Caco-2 (cell line): ENCODE measurements at places on chromosomes 16 and 17. TPM values are rescaled to one million over a fixed set of nuclear protein-coding genes. Genes with fewer than 3 reads are reported as not detected.
A peak's percentile ranks its signal among the peaks of the same experiment; 100 is the strongest.

- no peak overlapping the region for H3K4me3 ChIP-seq
- no peak overlapping the region for H3K27ac ChIP-seq
- no peaks in the 10 kb centered on the region for H3K27me3 ChIP-seq
- H3K36me3 ChIP-seq = no peaks in the 10 kb centered on the region
- no peak for DNase-seq
These were observed 17.1 kb upstream of the CCR7 start for GRCh38 chr17:40582328-40582901.

DNA sequence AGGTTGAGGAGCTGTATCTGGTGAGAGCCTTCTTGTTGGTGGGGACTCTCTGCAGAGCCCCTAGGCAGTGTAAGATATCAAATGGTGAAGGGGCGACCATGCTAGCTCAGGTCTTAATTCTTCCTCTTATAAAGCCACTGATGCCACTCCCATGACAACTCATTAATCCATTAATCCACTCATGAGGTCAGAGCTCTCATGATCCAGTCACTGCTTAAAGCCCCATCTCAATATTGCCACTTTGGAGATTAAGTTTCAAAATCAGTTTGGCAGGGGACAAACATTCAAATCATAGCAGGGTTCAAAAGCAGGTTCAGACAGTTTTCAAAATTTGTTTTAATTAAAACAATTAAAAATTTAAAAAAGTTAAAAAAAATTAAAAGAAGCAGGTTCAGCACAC, 13.1 kb upstream of the SPECC1 start:
- DNase-seq = no peak
- H3K4me1 ChIP-seq = peaks cover 4% of the 10 kb centered on the region; the same call in 1 of the 2 replicates
- no peaks in the 10 kb centered on the region for H3K27me3 ChIP-seq
- no peak overlapping the region for H3K27ac ChIP-seq
- H3K36me3 ChIP-seq = no peaks in the 10 kb centered on the region

- DNase-seq = no peak
- no peaks in the 10 kb centered on the region for H3K36me3 ChIP-seq
- no peaks in the 10 kb centered on the region for H3K4me1 ChIP-seq
- no peak overlapping the region for H3K4me3 ChIP-seq
These were observed 12.8 kb upstream of the ZNF23 start for GRCh38 chr16:71474864-71475263.

DNA sequence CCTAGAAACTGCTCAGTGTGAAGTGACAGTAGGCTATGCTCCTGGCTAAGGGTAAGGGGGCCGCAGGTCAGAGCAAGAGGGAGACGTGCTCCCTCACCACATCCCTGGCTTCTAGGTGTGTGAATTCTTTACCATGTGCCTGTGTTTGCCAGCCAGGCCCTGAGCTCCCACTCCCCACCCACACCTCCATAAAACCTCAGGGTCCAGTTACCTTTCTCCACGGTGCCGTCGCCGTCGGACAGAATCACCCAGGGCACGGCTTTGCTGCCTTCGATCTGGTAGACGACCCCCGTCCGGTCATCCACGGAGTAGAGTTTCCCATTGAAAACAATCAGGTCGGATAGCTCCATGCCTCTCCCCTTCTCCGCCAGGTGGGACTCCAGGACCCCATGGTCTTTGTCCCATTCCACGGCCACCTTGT, 12.8 kb downstream of the CANT1 start:
- H3K27me3 ChIP-seq = no peaks in the 10 kb centered on the region
- no peak overlapping the region for H3K27ac ChIP-seq
- 0 out of 2 replicates have a peak, but pooled peaks cover 4% of the 10 kb centered on the region for H3K36me3 ChIP-seq
- no peaks in the 10 kb centered on the region for H3K4me1 ChIP-seq
- no peak for DNase-seq

- H3K36me3 ChIP-seq = no peaks in the 10 kb centered on the region
- H3K27ac ChIP-seq = no peak overlapping the region
- H3K4me3 ChIP-seq = no peak overlapping the region
- H3K4me1 ChIP-seq = peaks cover 9% of the 10 kb centered on the region; the same call in 1 of the 2 replicates
- no peak for DNase-seq
- H3K27me3 ChIP-seq = no peaks in the 10 kb centered on the region; the same call in 1 of the 2 replicates
These were observed 105.2 kb downstream of the C16orf95 start for GRCh38 chr16:87212026-87212425.

- no peak overlapping the region for H3K4me3 ChIP-seq
- H3K4me1 ChIP-seq = no peaks in the 10 kb centered on the region
- H3K36me3 ChIP-seq = no peaks in the 10 kb centered on the region
- peak; percentile 51 for DNase-seq
- H3K27ac ChIP-seq = no peak overlapping the region
- H3K27me3 ChIP-seq = no peaks in the 10 kb centered on the region
These were observed 19.7 kb upstream of the LRRC37A3 start for GRCh38 chr17:64938925-64939474.

DNA sequence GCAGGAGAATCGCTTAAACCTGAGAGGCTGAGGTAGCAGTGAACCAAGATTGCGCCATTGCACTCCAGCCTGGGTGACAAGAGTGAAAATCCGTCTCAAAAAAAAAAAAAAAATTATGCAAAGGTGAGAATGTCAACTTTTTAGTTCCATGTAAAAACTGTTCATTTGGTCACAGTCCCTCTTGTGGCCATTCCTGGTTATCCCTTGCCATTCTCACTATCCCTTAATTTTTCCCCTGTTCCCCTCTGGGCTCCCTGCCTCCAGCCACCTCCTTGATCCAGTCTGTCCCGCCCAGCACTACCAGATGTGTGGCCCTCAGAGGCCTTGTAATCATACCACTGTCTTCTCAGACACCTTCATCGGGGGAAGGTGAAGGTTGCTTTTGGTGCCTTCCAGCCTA, 23.4 kb downstream of the DCAF7 start:
- no peaks in the 10 kb centered on the region for H3K27me3 ChIP-seq
- peak; percentile 33 for DNase-seq
- peak overlapping the region; percentile 32 for H3K27ac ChIP-seq
- peaks cover 4% of the 10 kb centered on the region; the same call in 1 of the 2 replicates for H3K4me1 ChIP-seq

- no peaks in the 10 kb centered on the region for H3K36me3 ChIP-seq
- no peaks in the 10 kb centered on the region for H3K27me3 ChIP-seq
- peaks cover 6% of the 10 kb centered on the region for H3K4me1 ChIP-seq
- H3K27ac ChIP-seq = no peak overlapping the region
- H3K4me3 ChIP-seq = no peak overlapping the region
These were observed 34.0 kb downstream of the WSB1 start for GRCh38 chr17:27327871-27328270.

DNA sequence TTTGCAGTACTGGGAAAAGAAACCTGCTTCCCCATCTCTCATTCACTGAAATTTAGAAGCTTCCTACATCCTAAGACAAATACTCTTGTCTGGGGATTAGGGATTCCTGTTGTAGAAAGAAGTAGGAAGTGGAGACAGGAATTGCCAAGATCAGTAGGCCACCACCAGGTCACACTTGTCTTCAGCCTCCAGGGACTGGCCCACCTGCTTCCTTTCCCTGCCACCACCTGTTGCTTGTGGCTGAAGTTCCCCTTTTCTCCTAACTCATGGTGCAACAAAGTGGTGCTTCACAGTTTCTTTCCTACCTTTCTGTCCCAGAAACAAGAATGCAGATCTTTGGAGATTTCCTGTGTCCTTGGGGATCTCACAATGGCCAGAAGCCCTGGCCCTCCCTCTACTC, 82.4 kb downstream of the WNT3 start:
- H3K4me3 ChIP-seq = no peak overlapping the region
- no peaks in the 10 kb centered on the region for H3K36me3 ChIP-seq
- no peak for DNase-seq
- H3K27me3 ChIP-seq = no peaks in the 10 kb centered on the region
- no peak overlapping the region for H3K27ac ChIP-seq
- H3K4me1 ChIP-seq = no peaks in the 10 kb centered on the region

- H3K4me1 ChIP-seq = no peaks in the 10 kb centered on the region
- DNase-seq = no peak
- no peak overlapping the region for H3K4me3 ChIP-seq
These were observed 35.8 kb upstream of the NF1 start for GRCh38 chr17:31058976-31059375.

- DNase-seq = no peak
- H3K27me3 ChIP-seq = no peaks in the 10 kb centered on the region
- H3K36me3 ChIP-seq = no peaks in the 10 kb centered on the region
These were observed 111.0 kb upstream of the NETO2 start for GRCh38 chr16:47254756-47255155.

DNA sequence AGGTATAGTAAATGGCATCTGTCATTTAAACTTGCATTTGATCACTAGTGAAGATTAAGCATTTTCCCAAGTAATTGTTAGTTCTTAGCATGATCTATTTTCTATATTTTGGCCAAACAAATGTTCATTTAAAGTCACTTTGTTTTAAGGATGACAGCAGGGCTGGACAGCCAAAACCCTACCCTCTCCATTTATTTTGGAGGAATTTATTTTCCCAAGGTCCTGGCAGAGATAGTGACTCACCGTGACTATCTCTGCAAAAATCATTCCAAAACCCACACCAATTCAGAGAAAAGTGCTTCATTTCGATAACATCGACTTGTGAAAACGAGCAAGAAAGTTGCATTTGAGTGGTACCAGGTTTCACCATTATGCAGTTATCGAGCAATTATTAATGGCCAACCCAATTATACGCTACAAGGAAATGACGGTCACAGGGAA, 665 bp upstream of the AKAP1 start:
- H3K4me3 ChIP-seq = peak overlapping the region; percentile 89
- peaks cover 2% of the 10 kb centered on the region; the same call in 1 of the 2 replicates for H3K36me3 ChIP-seq
- peak overlapping the region; percentile 90 for H3K27ac ChIP-seq
- peaks cover 21% of the 10 kb centered on the region for H3K4me1 ChIP-seq

GRCh38 chr17:78128551-78129350, at the start of gene TMC6:
Gene TMC6, minus strand, starts transcription at chr17:78128755. Its CDS starts 1,923 bp downstream, at chr17:78126832.
- H3K36me3 ChIP-seq = peaks cover 3% of the 10 kb centered on the region; the same call in 1 of the 2 replicates
- DNase-seq = peak; percentile 91
- peaks cover 23% of the 10 kb centered on the region for H3K4me1 ChIP-seq
- H3K27ac ChIP-seq = peak within 1 kb of the TSS; percentile 75
- peak within 1 kb of the TSS; percentile 58 for H3K4me3 ChIP-seq

DNA sequence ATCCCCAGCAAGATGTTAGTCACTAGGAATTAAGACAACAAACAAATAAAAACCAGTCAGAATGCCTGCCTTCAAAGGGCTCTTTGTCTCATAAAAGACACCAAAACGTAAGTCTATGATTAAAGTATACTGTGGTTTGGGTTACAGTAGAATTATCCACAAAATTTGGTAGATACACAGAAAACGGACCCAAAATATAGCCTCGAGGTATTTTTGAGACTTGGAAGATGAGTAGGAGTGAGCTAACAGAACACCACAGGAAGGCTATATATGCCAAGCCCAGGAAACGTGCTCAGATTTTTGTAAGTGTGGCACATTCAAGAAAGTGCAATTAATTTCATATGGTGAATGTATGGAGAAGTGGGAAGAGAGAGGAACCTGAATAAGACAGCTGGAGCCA, 831.4 kb downstream of the CDH11 start:
- no peaks in the 10 kb centered on the region for H3K36me3 ChIP-seq
- H3K27me3 ChIP-seq = no peaks in the 10 kb centered on the region
- no peaks in the 10 kb centered on the region for H3K4me1 ChIP-seq
- no peak overlapping the region for H3K4me3 ChIP-seq
- no peak for DNase-seq

DNA sequence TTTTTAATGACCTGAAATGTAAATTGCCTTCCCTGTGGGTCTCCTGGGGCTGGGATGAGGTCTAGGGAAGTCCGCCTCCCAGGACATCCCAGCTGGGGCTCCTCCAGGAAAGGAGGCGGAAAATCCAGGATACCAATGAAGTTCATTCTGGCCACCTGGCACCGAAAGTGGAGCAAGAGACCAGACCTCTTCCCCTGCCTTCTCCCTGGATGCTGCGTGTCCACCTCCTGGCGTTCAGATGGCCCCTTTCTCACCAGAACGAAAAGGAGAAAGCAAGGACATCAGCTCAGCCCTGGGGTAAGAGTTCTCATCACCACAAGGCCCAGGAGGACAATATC, 20.4 kb downstream of the RBFOX3 start:
- H3K4me3 ChIP-seq = no peak overlapping the region
- no peaks in the 10 kb centered on the region; the same call in 1 of the 2 replicates for H3K27me3 ChIP-seq
- no peaks in the 10 kb centered on the region for H3K36me3 ChIP-seq
- H3K27ac ChIP-seq = no peak overlapping the region
- DNase-seq = no peak
- no peaks in the 10 kb centered on the region for H3K4me1 ChIP-seq

GRCh38 chr16:50970281-50970680, 180.8 kb downstream of the SALL1 start:
- no peaks in the 10 kb centered on the region; the same call in 1 of the 2 replicates for H3K27me3 ChIP-seq
- DNase-seq = no peak
- no peak overlapping the region for H3K27ac ChIP-seq
- H3K4me3 ChIP-seq = no peak overlapping the region

DNA sequence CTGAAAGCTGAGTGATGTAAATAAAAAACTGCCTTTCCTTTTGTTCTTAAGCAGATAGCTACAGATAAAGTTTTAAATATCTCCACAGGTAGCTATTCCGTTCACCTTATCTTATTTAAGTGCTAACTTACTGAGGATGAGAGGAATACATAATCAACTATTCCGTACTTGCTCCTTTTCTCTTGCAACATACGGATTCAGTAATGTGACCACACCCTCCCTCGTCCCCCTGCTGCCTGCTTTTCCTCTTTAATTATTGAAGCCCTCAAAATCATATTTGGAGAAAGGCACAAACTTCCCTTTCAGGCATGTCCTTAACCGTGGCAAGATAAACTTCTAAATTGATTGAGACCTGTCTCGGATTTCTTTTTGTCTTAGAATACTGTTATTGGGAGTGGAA, 101.4 kb downstream of the MAP2K4 start:
- no peaks in the 10 kb centered on the region for H3K27me3 ChIP-seq
- no peak overlapping the region for H3K4me3 ChIP-seq
- H3K27ac ChIP-seq = no peak overlapping the region
- H3K4me1 ChIP-seq = no peaks in the 10 kb centered on the region
- no peak for DNase-seq
- H3K36me3 ChIP-seq = no peaks in the 10 kb centered on the region; the same call in 1 of the 2 replicates

- no peak for DNase-seq
- H3K36me3 ChIP-seq = no peaks in the 10 kb centered on the region
- H3K27ac ChIP-seq = no peak overlapping the region
- no peak overlapping the region; the same call in 1 of the 2 replicates for H3K4me3 ChIP-seq
These were observed 1.7 kb downstream of the PSME3IP1 start for GRCh38 chr16:57184113-57184512.

DNA sequence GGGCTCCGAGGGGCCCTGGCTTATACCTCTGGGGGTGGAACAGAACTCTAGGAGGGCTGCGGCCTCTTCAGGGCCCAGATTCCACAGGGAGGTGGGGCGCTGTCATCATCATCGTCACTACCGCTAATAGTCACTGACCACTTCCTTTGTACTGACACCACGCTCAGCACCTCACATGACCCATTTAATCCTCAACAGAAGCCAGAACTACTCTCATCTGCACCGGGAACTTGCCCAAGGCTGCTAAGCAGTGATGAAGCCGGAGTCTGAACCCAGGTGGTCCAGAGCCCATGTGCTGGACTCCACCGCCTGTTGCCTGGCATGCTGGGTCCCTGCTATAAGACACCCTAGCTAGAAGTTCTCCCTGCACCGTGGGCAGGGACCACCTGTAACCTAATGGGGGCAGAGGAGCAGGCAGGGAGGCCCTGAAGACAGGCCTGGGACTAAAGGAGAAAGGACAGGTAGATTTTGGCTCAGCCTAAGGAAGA, 12.0 kb downstream of the UNC13D start:
- DNase-seq = no peak
- H3K27ac ChIP-seq = no peak overlapping the region
- H3K27me3 ChIP-seq = no peaks in the 10 kb centered on the region
- no peak overlapping the region for H3K4me3 ChIP-seq
- H3K4me1 ChIP-seq = 0 out of 2 replicates have a peak, but pooled peaks cover 4% of the 10 kb centered on the region

Gene CACNA1G
- total RNA-seq = 1.4 and 1.6 TPM in 2 replicates

Gene CACNB1
- 6.1 and 7.0 TPM in 2 replicates for total RNA-seq

Gene ABCC11
- total RNA-seq = 0.21 and 0.34 TPM in 2 replicates

Gene CAPN15
- total RNA-seq = 85.3 and 87.9 TPM in 2 replicates

Gene C16orf86
- 0.34 and 0.53 TPM in 2 replicates for total RNA-seq
